ENCODE measurements at places on chromosomes 3 and 15.
A peak's percentile ranks its signal among the peaks of the same experiment; 100 is the strongest.

- DNase-seq = no peak
Measured at GRCh38 chr3:97148931-97149330, 334.5 kb downstream of the EPHA6 start.

DNA sequence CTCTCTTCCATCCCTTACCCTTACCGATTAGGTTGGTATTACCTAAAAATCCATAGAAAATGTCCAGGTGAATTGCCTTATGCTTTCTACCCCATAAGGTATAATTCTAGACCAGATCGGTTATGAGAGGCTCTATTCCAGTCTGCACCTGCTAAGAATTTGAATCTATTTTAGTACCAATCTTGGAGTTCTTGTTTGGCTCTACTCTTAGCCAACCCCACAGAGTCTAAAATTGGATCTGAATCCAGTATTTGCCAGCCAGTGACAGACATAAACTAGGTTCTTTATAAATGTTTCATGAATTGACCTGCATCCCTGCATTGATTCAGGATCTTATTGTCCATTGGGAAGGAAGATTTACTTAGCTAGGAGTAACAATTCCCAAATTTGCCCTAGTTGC is 6.5 kb downstream of the KLHL24 start:
- no peak for DNase-seq

DNA sequence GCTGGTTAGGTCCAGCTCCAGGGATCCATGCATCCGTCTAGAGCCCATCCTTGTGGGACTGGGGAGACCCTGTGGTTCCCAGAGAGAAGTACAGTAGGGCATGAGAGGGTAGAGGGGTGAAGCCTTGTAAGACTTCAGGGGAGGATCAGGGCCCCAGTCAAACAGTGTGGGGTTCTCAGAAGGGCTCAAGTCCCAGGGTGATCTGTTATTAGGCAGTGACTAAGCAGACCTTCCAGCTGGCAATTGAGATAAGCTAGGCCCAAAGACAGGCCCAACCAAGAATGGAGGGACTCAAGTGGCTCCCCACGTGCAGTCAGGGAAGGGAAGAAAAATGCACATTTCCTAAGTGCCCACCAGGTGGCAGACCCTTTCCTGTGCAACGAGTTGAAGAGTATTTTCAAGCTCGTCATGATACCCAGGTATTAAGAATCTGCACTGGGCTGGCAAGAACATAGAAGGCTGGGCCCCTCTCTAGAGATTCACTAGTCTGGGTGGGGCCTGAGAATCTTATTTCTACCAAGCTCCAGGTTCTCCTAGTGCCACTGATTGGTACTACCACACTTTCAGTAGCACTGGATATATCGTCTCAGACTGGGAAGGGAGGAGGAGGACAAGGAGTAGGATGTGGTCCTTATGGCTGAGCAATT is 240.8 kb downstream of the NR1D2 start:
- no peak for DNase-seq

- DNase-seq = no peak
Measured at GRCh38 chr3:106022913-106023312, 154.1 kb upstream of the CBLB start.

GRCh38 chr3:30347679-30348216 is 258.7 kb upstream of the TGFBR2 start:
- no peak for DNase-seq

DNA sequence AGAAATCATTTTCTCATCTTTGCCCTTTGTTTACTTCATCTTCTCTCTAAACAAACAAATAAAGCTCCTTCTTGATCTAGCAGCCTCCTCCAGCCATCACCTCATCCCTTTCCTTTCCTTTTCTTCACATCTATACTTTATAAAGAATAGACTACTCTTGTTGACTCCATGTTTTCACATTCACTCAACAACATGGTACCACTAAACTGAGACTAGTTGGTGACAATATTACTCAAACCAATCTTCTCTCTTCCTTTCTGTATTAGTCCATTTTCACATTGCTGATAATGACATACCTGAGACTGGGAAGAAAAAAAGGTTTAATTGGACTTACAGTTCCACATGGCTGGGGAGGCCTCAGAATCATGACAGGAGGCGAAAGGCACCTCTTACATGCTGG is 324.7 kb downstream of the SOX2 start:
- DNase-seq = no peak

GRCh38 chr3:133532951-133533350 is 40.5 kb upstream of the CDV3 start:
- DNase-seq = no peak

DNA sequence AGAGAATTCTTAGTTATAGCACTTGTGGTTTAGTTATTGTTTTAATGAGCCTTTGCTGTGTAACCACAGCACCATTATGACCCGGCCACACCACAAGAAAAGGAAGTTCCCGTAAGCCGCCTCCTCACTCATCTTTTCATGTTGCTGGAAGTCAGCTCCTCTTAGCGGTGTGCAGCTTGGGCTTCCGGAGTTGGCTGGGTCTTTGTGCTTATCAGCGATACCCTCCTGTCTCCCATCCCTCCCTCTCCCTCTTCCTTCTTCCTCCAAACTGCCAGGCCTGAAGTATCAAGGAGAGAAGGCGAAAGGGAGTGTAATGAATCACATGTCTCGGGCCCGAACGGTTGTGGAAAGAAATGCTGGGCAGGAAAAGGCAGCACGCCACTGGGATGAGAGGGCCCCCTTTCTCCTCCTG is 353.5 kb downstream of the MCTP2 start:
- DNase-seq = peak; percentile 6

GRCh38 chr3:65406470-65406869 is 632.2 kb downstream of the MAGI1 start:
- DNase-seq = no peak

- no peak for DNase-seq
Measured at GRCh38 chr3:99012051-99012450, 110.6 kb upstream of the DCBLD2 start.

DNA sequence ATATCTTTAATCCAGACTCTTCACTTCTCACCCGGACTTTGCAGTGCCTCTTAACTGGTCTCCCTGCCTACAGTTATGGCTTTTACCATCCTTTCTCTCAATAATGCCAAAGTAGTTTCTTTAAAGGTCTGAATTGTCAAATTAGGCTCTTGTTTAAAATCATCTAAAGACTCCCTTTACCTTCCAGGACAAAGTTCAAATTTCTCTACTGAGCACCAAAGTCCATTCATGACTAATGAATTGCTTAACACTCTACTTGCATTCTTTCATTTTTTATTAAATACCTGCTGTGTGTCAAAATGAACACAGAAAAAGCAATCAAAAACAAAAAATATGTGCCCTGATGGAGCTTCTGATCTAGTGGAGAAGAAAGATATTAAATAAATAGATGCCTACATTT is 472.4 kb upstream of the UBE2E2 start:
- DNase-seq = no peak

DNA sequence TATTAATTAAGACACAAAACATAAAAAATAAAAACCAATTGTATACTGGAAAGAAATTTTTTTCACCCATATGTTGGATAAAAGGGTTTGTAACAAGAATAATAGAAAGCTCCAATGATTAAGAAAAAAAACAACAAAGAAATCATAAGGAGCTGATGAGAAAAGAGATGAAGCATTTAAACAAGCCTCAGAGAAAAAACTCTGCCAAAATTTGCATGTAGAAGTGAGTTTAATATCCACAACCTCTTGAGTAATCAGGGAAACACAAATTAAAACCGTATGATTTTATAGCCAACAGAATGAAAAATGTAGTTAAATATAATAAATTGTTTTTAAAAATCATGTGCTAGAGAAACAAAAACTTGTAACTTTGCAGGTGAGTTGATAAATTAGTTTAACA is 192.9 kb downstream of the BCHE start:
- DNase-seq = no peak

GRCh38 chr3:122184591-122184929 is 1.1 kb downstream of the CASR start:
- DNase-seq = no peak

DNA sequence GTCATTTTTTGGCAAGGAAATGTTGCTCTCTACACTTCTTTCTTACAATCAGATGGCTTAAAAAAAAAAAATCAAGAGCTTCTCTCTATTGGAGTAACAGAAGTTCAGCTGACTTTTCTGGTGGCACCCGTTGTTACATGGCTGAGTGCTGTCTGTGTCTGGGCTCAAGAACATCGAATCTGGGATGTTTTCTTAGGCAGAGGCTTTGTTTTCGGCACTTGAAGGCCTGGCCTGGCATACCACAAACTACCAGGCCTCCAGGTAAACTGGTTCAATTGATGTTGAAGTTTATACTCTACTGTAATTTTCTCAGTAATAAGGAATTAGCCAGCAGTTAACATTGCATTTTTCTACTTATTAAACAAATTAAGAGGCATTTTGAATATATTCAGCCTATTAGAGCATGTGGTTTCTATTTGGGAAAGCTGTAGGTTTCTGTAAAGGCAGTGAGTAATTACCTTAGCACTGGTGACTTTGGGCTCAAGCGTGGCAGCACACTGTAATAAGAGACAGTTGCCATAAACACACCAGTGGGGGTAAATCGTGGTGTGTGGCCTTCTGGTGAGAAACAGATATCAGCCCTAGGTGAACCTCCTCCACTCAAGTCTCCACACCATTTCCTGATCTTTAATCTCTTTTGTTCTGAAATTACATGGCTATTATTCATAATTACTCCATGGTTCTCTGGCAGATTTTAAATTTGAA is 544.7 kb downstream of the MECOM start:
- no peak for DNase-seq

DNA sequence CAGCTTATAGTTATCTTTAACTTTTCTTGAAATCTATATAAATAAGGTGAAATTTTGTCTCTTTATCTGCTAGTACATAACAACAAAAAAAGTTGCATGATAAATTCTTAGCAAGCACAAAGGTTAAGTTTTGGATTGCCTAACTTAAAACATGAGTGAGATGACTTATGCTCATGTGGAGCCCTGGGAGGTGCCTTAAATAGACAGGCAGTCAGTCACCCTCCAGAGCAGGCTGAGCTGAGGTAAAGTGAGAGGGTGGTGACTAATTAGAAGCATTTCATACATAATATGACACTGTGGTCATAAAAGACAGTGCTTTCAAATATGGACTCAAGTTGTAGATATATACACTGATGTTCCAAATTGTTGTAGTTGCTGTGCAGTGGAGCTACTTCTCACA is 14.6 kb upstream of the MME start:
- no peak for DNase-seq

DNA sequence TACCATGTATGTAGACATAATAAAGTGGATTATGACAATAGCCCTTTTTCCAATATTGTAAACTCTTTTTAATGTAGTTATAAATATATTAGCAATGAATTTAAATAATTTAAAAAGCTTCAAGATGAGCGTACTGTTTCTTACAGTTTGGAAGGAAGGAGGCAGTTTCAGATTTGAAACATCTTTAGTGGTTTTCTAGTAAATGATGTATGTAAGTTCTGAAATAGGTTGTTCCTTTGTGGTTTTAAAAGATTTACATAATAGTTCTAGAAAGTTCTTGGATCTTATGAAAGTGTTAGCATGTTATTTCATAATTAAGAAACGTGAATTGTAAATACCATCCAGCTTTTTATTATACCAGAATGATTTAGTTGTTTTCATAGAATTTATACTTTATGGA is 16.0 kb downstream of the DNAJC19 start:
- DNase-seq = no peak

DNA sequence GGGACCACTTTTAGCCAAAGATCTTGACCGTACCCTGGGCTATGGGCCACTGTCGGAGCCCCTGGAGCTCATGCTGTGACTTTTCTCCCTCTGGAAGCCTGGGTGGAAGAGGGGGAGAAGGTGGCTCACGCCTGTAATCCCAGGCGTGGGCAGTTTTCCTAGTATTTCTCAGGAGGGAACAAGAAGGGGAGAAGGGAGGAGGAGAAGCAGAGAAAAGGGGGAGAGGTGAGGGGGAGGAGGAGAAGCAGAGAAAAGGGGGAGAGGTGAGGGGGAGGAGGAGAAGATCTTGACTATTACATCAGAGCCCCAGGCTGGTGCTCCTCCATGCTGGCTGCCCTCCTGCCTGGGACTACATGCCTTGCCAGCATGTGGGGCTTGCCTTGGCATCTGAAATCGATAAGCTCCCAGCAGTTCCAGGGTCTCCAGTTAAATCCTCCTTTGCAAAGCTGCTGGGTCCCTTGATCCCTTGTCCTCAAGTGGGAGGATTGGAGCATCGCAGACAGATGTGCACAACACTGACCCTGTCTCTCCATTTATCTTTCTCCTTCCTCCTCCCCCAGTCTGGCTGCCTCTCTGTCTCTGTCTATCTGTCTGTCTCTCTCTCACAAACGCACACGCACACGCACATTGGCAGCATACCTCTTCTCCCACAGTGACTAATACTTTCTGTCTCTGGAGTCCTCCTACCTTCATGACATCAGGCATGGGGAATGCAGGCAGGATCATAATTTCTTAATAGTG is 41.6 kb downstream of the MRAS start:
- no peak for DNase-seq

GRCh38 chr15:75211436-75212199 is 9.9 kb downstream of the C15orf39 start:
- DNase-seq = no peak

- no peak for DNase-seq
Measured at GRCh38 chr15:79339588-79340314, 28.8 kb downstream of the TMED3 start.

- DNase-seq = no peak
Measured at GRCh38 chr3:151552589-151552988, 91.7 kb upstream of the IGSF10 start.

- DNase-seq = no peak
Measured at GRCh38 chr3:86547692-86548091, 443.3 kb downstream of the VGLL3 start.

- no peak for DNase-seq
Measured at GRCh38 chr15:68484696-68485400, 52.9 kb upstream of the ITGA11 start.

GRCh38 chr3:132265028-132265427 is 52.2 kb upstream of the ACP3 start:
- DNase-seq = no peak

GRCh38 chr3:15602146-15602536 is 596 bp downstream of the BTD start:
- no peak for DNase-seq

DNA sequence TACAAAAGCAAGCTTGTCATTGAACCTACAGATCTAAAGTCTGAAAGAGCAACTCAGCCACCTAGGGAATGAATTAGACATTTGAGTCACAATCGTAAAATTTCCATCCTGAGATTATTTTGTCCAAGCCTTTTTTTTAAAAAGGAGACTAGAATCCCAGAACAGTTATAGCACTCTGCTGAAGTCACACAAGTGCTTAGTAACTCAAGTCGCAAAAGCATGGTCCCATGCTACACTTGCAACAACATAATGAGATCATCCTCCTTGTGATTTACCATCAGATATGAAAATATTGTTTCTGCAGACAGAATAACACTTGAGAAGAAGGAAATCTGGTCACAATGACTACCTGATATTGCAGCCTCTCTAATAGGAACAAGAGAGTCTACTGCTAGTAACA is 106.7 kb downstream of the ZIC4 start:
- DNase-seq = no peak

- DNase-seq = no peak
Measured at GRCh38 chr3:46116996-46117395, 89.7 kb upstream of the XCR1 start.

Data from stimulated activated CD8-positive, alpha-beta memory T cell treated with anti-CD3 and anti-CD28 coated beads, Interleukin-4, amount 100 ng/mL, for 4 hours (primary cell).